Kidney (tissue), 22 donors: ENCODE measurements at places on chromosomes 11 and 22.
A peak's percentile ranks its signal among the peaks of the same experiment; 100 is the strongest.

GRCh38 chr11:110947096-110947495 is 234.9 kb upstream of the ARHGAP20 start:
- peak; percentile 29 for DNase-seq

DNA sequence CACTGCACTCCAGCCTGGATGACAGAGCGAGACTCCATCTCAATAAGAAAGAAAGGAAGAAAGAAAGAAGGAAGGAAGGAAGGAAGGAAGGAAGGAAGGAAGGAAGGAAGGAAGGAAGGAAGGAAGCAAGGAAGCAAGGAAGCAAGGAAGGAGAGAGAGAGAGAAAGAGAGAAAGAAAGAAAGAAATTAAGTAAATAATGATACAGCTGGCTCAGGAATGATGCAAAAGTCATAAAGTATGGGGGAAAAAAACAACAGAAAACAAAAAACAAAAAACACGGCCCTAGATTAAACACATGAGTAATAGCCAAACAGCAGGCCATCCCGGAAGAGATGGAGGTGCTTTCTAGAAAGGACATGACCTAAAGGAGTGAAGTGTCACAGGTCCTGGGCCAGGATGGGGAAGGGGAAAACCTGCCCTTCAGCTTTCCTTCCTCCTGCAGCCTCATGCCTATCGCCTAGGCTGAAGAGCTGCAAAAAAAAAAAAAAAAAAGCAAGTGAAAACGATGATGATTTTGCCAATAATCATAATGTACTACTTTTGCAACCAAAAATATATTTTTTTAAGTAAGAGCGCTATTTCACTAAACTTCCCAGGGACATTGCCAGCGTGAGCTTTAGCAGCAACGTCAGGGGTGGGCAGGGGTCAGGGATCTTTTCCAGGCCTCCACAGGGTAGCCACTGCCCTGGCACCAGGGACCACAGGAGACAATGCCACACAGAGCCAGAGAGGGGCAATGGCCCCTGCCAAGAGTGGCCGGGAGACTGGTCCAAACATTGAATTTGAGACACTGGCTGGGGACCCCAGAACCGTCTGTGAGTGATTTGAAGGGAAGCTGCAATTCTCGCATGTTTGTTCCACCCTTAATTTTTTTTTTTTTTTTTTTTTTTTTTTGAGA is 28.2 kb upstream of the TMPRSS4 start:
- no peak for DNase-seq

GRCh38 chr11:45941285-45941684 is 18.8 kb downstream of the LARGE2 start:
- DNase-seq: no peak

DNA sequence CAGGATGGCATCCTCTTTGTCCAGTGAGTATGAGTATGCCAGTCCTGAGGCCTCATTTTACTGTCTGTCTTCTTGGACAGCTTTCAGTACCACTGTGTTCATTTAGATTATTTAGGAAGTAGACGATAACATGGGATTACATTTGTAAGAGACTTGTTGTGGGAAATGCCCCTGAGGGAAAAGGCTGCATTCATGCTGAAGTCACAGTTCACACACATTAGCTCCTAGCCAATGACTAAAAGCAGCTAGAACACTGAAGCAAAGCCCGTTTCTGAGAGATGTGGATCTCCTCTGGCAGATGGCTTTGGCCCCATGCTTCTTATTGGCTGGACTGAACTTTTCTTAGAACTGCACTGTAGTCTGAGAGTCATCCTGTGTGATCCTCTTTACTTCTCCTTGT is 242.4 kb downstream of the FAM76B start:
- DNase-seq: no peak

- no peak for DNase-seq
These were observed 6.8 kb upstream of the SAA1 start for GRCh38 chr11:18259259-18259658.

DNA sequence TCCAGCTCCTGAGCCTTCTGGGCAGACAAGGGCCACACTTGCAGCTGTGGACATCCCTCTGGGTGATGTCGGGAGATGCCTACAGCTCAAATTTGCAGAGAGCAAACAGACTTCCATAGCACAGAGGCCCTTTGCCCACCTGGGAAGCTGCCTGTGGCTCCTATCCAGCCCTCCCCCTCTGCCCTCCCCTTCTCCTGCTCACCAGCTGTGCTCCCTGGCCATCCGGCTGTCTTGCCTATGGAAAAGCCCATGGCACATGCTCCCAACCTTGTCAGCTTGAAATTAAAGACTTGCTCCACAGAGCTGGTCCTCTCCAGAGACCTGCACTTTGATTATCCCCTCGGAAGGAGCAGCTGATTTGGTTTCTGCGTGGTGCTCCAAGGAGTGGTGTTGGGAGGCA is 118.9 kb upstream of the NECTIN1 start:
- no peak for DNase-seq

DNA sequence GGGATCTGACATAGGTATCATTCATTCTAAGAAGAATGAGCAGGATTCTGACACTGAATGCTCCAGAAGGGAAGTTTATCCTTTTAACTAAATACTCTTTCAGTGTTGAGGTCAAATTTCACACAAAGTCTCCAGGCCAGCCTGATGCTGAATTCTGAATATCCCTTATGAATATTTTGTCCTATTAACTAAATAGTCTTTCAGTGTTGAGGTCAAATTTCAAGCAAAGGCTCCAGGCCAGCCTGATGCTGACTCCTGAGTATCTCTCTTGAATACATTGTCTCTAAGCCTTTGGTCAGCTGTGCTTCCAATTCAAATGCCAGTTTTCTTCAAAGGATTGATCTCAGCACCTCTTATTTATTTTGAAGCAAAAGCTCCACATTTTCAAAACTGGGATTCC is 676.8 kb downstream of the NTM start:
- DNase-seq: no peak

- DNase-seq: no peak
These were observed 186.1 kb downstream of the DSCAML1 start for GRCh38 chr11:117610901-117611300.

DNA sequence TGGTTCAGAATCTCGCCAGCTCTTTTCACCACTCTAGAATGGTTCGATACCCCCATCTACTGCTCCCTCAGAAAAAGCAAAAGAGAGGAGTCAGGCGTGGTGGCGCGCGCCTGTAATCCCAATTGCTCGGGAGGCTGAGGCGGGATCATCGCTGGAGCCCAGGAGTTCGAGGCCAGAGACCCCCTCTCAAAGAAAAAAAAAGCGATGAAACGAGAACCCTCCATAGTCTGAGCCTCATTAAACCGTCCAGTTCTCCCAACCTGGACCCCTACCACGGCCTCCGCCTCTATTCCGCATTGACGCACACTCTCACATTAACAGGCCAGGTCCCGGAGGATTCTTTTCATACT is 439 bp downstream of the SPA17 start:
- DNase-seq: no peak

GRCh38 chr11:132068556-132068955 is 698.1 kb downstream of the NTM start:
- DNase-seq: no peak

GRCh38 chr22:37601540-37602442 is 6.8 kb upstream of the GGA1 start:
- DNase-seq: peak; percentile 94

DNA sequence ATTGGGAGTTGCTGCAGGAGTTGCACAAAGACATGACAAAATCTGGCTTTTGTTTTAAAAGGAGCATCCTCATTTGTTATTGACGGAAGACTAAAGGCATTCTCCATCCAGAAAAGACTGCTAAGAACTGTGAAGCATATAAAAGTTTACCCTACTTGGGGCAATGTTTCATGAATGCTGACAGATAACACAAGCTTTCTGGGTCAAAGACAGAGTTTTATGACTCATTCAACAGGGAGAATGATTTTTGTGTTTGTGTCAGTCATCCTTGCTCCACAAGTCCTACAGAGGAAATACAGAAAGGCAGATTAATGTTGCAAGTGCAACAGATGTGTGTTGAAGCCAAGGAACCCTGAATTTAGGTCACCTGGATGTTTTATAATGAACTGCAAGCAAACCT is 2.5 kb downstream of the GLYATL1 start:
- DNase-seq: no peak

GRCh38 chr22:42431401-42432019 is 693 bp downstream of the NFAM1 start:
- peak; percentile 57 for DNase-seq

DNA sequence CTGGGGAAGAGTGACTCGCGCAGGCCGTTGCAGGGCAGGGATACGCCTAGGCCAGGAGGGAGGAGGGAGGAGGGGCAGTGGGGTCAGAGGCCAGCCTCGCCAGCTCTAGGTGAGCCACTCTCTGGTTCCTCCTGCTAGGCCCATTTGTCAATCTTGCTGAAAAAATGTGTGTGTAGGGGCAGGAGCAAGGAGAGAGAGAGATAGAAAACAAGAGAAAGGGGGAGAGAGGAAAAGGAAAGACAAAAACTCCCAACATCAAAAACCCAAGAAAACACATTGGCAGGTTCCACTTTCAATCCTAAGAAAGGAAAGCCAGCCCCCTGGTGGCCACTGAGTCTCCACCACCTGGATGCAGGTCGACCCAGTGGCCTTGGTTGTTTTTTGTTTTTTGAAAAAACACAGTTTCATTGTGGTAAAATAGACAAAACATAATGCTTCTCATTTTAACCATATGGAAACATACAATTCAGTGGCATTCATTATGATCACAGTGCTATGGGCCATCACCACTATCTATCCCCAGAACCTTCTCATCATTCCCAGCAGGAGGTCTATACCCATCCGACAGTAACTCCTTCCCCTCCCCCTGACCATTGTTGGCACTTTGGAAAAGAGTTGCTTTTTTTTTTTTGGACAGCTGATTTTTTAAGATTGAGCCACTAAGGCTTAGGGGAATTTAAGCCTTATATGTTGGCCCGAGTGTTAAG is 10.9 kb downstream of the OMP start:
- DNase-seq: no peak

DNA sequence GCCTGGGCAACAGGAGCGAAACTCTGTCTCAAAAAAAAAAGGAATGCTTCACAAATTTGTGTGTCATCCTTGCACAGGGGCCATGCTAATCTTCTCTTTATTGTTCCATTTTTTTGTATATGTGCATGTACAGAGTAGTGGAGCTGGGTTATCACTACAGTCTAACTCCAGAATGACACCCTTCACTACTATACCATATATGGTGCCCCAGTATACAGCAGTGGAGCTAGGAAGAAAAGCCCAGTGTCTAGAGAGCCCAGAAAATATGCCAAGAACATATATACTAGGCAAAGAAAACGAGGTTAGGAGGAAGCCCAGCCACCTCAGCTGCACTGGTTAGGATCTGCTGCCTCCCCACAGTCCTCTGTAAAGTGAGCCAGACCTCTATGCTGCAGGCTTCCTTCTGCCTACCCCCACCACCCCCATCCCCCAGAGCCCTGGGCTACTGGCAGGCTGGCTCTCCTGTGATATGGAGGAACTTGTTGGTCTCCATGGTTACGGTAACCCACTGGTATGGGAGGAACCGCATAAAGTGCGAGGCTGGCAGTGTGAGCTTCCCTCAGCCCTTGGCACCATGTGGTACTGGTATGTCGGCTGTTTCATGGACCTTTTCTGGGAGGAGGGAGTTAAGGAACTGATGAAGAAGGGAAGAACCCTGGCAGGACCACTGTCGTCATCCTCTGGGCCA is 34.3 kb downstream of the RCOR2 start:
- no peak for DNase-seq

DNA sequence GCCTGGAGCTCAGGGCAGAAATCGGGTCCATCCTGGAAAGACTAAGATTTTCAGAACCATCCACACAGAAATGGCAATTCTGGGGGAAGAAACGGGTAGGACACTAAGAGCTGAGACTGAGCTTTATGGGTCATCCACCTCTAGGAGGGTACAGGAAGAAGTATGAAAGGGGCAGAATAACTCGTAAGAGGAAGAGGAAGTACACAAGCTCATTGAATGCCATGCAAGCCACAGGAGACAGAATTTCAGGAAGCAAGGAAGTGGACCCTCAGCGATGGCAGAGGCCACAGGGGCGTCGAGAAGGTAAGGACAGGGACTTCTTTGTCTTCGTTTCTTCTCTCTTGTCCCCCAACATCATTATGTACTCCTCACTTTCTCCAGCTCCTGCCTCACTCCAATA is 169.6 kb downstream of the MAML2 start:
- no peak for DNase-seq

DNA sequence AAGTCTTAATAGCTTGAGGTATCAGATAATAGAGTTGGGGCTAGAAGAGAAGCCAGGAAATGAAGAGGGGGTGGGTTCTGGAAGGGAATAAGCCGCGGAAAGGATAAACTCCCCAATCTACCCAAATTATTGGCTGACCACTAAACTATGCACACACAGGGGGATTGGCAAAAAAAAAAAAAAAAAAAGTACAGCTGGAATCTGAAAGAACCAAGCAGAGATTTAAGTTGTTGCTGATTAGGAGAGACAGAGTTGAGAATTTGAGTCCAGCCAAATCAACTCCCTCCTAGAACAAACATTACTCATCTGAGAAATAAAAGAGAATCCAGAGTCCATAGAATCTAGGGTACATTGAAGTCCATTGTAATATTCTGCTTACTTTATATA is 134.9 kb downstream of the CCDC81 start:
- no peak for DNase-seq

GRCh38 chr11:75627906-75628668 is 40.8 kb downstream of the MAP6 start:
- no peak for DNase-seq

- no peak for DNase-seq
These were observed 19.3 kb downstream of the POLR3H start for GRCh38 chr22:41524809-41525449.

DNA sequence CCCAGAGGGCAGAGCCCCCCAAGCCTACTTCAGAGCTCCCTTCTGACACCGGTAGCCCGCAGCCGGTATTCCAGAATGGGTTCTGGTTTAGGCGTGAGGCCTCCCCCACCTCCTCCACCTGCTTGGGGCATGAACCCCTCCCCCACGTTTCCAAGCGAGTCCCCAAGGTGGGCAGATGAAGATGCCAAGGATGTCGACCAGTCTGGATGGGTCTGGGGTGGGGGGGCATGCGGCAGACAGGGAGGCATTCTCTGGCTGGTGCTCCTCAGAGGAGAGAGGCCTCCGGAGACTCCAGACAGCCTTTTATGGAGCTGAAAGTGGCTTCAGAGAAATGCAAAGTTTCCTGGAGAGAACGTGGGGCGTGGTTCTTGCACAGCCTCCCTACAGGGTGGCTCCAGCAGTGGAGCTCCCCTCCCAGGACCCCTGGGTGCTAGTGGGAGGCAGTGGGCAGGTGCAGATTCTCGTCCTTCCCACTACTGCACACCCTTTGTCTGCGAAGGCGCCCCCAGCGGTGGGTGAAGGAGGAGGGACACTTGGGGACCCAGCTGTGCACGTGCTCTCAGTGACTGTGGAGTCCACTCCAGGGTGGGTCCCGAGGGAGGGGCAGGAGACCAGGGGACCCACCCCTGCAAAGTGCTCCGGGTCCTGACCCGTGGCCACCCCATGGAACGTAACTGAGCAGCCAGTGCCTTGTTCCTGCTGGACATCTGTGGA is 4.2 kb downstream of the CCND1 start:
- DNase-seq: peak; percentile 70
